Caki2 (cell line): ENCODE measurements at places on chromosomes 6 and 20.
A peak's percentile ranks its signal among the peaks of the same experiment; 100 is the strongest.

DNA sequence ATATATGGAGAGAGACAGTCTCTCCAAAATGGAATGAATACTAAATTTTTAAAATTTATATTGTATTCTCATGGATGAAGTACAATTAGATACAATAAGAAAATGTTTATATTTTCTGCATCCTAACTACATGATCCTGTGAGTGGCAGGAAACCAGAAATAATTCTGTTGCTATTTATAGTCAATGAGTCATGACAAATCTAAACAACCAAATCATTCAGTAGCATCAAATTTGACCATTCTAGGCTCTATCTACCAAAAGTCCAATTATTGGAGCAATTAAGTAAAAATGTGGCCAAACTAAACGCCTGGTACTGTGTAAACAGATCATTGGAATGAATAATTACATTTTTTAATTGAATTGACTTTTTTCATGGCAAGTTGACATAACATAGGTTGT is 959.8 kb downstream of the EPHA7 start:
- no peak for DNase-seq

DNA sequence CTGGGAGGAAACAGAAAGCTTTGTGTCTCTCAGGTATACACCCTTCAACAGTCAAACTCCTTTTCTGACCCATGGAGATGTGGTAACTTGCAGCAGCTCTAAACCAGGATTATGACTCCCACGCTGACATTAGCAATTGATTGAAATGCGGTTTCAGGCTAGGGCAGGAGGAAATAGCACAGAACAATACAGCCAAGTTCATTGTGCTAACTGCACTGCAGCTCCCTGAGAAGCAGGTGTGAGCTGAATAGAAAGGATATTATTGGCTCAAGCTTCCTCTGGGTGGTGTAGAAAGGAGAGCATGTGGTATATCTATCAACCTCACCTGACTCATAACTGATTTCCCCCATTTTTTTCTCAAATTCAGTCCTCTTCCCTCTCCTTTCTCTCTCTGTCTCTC is 612.3 kb upstream of the BTBD3 start:
- DNase-seq, result no peak

DNA sequence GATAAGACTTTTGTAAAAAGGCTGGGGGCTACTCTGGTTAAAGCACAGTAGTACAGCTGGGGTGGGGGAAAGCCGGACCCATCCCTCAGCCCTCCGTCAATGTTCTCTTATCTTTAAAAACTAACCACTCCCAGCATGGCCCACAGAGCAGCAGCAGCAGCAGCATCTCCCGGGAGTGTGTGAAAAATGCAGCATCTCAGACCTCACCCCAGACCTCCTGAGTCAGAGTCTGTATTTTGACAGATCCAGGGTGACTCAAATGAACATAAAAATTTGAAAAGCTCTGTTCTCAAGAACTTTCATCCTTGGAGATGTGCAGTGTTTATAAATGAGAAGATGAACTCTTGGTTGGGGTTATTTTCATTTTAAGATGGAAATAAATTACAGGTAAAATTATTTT is 277.7 kb upstream of the ECI2 start:
- no peak for DNase-seq

DNA sequence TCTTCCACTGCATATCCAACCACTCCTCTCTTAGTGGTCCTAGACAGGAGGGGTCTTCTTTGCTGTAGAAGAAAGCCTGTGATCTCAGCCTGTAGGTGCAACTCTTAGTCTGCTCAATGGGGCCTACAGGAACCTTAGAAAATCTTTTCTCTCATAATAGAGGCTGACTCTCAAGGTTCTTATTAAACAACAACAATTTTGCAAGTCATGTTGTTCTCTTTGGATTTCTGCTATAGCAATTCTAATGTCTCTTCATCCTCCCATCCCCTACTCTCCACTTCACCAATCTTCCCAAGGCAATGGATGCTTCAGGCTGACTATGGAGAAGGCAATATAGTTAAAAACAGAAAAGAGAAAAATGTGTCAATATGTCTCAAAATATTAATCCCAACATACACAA is 40.8 kb upstream of the SPTLC3 start:
- DNase-seq, result no peak

- DNase-seq, result no peak
Measured at GRCh38 chr6:129184324-129184723, 301.4 kb downstream of the LAMA2 start.

DNA sequence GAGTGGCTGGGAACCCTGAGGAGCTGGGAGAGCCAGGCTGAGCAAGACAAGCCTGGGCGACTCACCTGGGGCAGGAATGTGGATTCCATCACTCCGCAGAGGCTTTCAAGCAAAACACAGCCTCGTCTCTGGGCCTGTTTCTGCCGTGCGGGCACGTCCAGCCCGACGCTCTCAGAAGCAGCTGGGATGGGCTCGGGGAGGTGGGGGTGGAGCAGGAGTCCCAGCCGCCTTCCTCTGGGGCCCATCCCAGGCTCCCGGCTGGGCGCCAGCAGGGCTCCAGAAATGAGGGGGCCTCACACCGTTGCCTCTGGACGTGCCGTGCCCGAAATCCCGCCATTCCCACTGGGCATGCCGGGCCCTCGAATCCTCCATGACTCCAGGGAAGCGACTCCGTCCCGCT is 8.7 kb upstream of the RPS21 start:
- peak; percentile 35 for DNase-seq

DNA sequence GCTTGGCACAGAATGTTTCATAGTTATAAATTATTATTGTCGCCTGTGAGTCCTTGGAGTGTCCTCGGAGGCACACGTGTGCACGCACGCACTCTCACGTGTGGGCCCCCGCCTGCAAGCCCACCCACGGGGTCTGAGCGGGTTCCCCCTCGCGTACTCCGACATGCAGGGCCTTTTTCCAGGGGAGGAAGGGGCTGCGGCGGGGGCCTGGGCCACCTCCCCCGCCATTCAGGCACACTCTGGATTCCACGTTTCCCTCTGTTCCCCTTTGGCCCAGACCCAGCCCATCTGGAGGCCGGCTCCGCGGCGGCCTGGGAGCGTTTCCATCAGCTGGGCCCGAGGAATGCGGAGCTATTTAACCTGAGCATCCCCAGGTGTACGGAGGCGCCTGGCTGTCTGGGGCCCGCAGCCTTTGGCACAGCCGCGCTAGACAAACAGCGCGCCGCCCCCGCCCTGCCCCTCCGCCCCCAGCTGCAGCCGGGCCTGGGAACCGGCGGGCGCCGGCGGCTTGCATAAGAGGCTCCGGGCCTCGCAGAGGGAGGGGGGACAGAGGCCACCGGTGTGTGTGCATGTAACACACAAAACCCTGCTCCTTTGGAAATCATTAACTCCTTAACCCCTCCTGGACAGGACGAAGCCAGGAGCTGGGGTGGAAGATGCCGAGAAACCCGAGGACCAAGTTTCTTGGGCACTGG is 3.3 kb downstream of the ID1 start:
- DNase-seq, result peak; percentile 100

DNA sequence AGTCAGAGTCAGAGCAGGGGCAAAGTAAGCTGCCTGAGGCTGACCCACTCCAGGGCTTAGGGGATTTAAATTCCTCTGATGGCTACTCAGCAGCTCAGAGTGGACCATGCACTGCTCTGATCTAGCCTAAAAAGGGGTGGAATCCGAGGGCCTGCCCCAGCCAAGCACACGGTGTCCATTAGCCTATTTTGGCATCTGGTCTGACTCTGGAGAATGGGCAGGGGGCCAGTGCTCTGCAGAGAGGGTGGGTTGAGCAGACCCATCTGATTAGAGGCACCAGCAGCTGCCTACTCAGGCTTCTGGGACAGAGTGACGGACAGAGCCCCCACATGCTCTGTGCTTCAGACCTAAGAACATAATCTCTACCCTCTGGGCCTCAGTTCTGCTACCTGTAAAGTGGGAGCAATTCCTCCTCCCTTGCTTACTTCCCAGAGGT is 25.9 kb upstream of the TGM2 start:
- DNase-seq, result no peak

DNA sequence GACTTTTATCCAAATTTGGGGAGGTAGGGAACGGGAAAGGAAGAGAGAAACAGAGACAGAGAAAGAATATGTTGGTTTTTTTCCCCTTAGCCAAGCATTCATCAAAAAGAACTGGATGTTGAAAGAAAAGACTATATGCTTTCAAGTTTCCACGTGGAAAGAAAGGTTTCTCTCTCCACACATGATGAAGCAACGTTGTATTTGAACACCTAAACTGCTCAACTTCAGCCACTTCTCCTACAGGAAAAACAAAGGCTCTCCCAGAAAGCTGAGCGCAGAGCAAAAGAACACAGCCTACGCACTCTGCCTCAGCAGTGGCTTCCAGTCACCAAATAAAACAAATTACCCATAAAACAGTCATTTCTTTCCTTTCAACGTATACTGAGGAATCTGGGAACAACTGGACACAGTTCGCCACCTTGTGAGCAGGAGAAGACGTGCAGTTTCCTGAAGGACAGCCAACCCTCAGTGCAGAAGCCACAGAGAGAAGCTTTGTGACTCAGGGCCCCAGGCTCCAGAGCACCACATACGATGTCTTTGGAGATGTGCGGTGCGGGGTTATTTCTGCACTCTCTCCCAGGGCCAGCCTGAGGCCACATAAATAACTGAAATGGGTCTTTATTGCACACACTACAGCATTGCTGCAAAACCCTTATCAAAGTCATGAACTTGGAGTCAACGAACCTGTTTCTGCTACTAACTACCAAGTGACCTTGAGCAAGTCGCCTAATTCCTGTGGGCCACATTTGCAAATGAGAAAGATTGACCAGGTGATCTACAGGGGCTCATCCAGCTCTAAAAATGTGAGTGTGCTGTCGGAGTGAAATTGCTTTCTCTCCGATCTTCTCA is 10.1 kb downstream of the IL17F start:
- DNase-seq, result peak; percentile 78

GRCh38 chr6:116485559-116486184 is 24.5 kb downstream of the CALHM6 start:
- DNase-seq, result no peak

DNA sequence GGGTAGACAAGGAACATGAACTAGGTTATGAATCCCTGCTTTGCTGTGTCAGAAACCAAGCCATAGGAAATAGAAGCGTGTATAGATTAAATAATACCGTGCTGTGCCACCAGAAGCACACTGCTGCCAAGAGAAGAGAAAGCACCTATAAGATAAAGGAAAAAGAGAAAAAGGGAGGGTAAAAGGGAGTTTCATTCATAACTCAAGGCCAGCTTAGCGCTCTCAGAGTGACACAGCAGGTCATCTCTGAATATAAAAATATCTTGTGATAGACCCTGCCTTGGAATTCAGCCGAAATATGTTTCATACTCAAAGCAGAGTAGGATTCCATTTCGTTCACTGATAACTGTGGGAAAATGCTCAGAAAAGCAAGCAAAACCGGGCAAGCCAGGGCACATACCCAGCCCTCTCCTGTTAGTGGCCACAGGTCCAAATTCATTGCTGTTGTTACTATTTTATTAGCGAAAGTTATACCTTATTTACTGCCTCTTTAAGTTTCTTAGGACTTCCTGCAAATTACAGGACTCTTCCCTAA is 8.7 kb downstream of the JAG1 start:
- peak; percentile 53 for DNase-seq

DNA sequence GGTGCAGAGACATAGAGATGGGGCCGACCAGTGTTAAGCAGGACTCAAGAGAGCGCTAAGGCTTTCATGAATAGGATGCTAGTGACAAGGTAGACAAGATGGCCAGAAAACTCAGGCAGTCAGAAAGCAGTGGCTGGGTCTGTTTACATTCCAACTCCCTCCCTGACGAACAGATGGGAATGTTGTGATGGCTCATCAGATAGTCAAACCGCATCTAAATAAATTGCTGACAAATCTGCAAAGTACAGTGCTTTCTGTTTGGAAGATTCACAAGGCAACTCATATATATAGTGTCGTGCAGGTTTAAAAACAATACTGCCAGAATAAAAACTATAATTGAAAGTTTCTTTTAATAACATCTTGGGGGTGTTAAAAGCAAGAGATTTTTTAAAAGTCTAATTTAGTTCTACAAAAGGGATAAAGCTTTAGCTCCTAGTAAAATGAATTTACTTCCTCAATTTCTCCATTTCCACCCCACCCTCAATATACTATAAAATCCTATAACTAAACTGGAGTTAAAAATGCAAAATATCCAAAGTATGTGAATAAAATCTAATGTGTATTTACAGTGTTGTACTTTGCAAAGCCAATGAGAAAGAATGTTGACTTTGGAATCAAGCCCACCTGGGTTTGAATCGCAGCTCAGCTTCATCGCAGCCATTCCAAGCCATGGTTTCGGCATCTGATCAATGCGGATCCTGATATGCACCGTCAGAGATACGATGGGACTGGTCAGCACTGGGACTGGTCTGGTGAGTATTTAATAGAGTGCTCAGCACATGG is 247.3 kb upstream of the PDE10A start:
- no peak for DNase-seq

DNA sequence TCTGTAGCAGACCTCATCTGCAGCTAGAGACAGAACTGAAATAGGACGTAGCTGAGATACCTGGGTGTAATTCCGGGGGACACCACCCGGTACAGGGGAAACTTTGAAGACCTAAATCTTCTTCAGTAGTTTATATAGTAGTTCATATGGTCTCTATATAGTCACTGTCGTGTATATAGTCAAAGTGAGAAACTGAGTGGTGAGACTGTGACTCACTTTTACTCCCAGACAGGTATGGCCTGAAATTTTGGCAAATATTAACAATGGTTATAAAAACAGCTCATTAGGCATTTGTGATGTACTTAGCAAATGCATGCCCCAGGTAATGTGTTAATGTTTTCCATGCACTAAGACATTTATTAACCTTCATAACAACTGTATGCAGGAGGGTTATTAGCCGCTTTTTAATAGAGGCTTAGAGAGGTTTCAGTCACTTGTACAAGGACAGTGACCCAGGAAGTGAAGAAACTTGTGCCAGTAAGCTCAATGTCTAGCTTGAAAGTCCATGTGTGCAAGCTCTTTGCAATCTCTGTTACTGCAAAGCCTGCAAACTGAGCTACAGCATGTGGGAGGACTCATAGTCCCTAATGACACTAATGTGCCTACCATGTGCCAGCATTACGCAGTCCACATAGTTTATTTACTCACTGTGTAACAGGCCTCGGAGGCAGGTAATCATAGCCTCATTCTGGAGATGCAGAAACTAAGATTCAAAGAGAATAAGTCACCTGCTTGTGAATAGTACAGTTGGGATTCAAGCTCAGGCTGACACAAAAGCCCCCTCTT is 165.4 kb upstream of the CHD6 start:
- DNase-seq, result no peak

DNA sequence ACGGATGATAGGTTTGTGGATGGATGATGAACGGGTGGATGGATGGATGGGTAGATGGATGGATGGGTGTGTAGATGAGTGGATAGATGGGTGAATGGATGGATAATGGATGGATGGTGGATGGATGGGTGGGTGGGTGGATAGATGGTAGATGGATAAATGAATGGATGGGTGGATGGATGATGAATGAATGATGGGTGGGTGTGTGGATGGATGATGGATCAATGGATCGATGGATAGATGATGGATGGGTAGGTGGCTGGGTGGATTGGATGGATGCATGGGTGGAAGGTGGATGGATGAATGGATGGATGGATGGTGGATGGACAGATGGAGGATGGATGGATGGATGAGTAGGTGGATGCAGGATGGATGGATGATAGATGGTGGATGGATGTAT is 394.1 kb downstream of the TAF4 start:
- no peak for DNase-seq

- no peak for DNase-seq
Measured at GRCh38 chr6:111114482-111114881, 27.2 kb downstream of the SLC16A10 start.
